NCI-H2029 treated with DMSO at 0.1 percent for 48 hours (cell line): ENCODE measurements at places on chromosomes 6 and 20.

GRCh38 chr20:35871259-35871771 lies 83.0 kb downstream of the SCAND1 start:
- no peak for DNase-seq

GRCh38 chr6:116447052-116447451 lies 14.1 kb upstream of the CALHM6 start:
- DNase-seq, result peak; percentile 95

DNA sequence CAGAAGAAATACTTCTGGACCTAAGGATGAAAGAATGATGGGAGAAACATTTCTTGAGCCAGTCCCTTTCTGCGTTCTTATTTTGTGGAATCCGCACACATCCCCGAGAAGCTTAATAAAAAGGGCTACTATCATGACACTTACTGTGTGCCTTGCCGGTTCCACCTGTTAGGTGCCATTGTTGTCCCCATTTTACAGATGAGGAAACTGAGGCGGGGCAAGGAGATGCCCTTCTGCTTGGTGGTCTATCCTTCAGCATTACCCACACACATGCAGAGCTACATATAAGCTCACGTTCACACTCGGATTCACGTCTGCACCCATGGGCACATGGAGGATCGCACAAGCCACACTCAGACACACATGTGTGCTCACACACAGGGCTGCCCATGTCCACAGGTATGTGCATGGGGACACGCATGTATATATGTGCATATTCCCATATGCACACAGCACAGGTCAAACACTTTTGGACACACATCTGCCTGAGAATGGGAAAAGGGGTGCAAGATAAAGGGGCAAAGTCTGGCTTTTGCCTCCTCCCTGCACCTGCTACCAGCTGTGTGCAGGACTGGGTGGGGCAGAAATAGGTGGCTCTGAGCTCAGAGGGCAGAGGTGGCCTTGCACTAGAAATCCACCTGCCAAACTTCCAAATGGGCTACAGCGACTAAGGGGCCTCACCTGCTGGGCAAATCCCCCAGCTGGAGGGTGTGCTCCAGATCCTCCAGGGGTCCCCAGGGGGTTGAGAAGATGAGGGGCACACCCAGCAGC lies 30.5 kb upstream of the ADA start:
- no peak for DNase-seq

GRCh38 chr6:609905-610304 lies 47.0 kb downstream of the HUS1B start:
- no peak for DNase-seq

DNA sequence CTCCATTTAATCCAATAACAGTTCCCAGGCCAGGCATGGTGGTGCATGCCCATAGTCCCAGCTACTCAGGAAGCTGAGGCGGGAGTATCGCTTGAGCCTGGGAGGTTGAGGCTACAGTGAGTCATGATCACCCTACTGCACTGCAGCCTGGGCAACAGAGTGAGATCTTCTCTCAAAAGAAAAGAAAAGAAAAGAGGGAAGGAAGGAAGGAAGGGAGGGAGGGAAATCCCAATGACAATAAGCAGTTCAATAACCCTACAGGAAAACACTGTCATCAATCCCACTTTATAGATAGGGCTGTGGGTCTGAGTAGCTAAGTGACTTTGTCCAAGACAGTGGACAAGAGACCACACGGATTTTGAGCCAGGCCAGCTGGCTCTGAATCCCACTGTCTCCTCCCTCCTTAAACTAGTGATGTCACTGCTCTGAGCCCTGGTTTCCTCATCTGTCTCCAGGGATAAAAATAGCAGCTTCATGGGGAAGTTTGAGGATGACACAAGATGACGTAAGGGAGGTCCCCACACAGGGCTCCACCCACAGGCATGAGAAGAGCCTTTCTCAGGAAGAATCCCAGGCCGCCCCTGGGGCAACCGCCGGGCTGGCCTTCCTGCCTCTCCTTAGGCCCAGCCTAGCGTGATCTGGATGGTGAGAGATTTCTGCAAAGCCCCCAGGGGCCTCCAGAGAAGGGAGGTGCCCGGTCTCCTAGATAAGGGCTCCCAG lies 7.2 kb upstream of the TRIB3 start:
- no peak for DNase-seq

GRCh38 chr6:166745801-166746668 lies 119.0 kb upstream of the RPS6KA2 start:
- DNase-seq, result no peak

DNA sequence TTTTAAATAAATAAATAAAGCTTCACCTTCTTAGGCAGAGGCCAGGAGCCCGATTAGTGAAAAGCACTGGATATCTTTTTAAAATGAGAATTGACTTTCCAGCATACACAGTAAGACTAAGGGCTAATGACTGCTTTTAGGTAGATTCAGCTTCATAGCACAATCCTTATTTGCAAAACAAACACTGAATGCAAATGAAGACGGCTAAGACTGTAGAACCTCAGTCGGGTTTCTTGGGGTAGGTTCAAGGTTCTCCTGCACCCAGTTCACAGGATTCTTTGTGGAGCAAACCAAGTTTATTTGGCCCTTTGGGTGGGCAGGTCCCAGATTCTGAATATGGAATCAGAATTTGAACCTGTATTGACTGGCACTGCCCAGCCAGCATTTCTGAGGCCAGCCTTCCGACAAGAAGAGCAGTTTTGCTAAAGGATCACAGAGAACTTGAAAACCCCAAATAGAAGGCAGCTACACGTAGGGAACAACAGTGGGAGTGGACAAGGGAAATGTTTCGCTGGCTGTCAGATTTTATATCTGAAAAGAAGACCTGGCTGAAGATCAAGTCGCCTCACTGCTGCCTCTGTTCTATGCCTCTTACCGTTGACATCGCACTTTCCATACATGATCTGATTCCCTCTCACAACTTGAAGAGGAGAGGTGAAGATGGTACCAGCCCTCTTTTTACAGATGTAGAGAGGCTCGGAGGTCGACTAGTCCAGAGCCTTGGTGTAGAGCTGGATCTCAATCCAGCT lies 8.2 kb downstream of the TRERF1 start:
- DNase-seq, result no peak

DNA sequence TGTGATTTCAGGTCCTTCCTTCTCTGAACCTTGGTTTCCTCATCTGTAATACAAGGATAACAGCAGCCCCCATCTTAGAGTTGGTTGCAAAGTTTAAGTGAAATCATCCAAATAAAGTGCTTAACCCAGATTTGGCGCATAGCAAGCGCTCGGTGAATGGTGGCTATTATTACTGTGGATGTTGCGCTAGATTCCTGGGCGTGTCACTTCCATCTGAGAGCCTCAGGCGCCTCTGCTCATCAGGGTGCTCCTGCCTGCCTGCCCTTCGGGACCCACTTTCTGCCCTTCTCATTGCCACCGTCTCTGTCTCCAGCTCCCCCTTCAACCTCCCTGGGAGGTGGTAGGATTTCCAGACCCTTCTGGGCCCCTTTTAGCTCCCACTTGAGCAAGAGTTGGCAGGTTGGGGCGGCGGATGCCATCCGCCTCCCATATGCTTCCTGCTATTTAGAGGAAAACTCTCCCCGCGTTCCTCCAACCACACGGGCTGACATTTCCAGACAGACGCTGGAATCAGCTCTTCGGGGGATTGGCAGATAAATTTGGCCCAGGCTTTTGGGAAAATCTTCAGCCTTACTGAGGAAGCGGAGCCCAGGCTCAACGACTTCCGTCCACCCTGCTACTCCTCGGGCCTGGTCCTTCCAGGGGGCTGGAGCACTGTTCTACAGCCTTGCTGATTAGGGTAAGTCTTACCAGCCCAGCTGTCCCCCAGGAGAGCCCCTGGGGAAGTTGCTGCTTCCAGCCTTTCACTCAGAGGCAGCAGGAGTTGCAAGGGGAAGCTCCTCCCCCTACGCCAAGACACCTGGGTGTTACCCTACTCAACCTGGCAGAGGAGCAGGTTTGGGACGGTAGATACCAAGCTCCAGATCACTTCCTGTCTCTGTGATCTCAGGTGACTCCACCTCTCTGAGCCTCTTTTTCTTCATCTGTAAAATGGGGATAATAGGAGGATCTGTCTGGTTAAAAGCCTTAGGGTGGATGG lies 71.5 kb downstream of the DLGAP4 start:
- DNase-seq, result no peak

- no peak for DNase-seq
Observed at GRCh38 chr20:17177341-17177740, 49.5 kb upstream of the PCSK2 start.

GRCh38 chr6:90068264-90068663 lies 174.0 kb downstream of the GJA10 start:
- DNase-seq, result no peak

DNA sequence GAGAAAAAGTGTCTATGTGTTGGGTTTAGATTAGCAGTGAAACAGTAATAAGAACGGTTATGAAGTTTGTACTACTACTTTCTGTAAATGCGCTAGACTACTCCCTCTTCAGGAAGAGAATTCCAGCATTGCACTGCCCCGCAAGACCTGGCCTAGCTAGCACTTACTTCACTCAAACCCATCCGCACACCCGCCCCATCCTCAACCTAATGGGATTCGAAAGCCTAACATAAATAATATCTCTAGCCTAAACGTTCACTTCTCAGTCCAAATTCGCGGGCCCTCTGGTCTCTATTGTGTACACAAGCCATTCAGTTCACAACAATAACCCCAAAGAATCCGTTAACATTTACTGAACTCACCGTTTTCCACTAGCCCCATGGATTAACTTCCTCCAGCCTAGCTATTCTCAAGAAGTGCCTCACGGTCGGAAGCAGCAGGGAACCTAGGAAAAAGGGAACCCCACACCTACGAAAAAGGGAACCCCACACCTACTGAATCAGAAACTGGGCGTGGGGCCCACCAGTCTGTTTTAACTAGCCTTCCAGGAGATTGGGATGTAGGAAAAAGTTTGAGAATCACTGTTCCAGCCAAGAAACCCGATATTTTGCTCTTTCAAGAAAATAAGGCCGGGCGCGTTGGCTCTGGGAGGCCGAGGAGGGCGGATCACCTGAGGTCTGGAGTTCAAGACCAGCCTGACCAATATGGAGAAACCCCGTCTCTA lies 45.4 kb upstream of the BTN3A2 start:
- DNase-seq, result no peak

DNA sequence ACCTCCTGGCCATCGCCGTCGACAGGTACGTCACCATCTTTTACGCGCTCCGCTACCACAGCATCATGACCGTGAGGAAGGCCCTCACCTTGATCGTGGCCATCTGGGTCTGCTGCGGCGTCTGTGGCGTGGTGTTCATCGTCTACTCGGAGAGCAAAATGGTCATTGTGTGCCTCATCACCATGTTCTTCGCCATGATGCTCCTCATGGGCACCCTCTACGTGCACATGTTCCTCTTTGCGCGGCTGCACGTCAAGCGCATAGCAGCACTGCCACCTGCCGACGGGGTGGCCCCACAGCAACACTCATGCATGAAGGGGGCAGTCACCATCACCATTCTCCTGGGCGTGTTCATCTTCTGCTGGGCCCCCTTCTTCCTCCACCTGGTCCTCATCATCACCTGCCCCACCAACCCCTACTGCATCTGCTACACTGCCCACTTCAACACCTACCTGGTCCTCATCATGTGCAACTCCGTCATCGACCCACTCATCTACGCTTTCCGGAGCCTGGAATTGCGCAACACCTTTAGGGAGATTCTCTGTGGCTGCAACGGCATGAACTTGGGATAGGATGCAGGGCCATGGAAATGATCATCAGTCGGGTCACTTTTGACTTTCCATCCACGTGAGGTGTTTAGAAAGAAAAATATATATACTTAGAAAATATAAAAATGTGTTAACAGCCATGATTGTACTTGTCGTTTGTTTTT lies 868 bp downstream of the MC3R start:
- no peak for DNase-seq

DNA sequence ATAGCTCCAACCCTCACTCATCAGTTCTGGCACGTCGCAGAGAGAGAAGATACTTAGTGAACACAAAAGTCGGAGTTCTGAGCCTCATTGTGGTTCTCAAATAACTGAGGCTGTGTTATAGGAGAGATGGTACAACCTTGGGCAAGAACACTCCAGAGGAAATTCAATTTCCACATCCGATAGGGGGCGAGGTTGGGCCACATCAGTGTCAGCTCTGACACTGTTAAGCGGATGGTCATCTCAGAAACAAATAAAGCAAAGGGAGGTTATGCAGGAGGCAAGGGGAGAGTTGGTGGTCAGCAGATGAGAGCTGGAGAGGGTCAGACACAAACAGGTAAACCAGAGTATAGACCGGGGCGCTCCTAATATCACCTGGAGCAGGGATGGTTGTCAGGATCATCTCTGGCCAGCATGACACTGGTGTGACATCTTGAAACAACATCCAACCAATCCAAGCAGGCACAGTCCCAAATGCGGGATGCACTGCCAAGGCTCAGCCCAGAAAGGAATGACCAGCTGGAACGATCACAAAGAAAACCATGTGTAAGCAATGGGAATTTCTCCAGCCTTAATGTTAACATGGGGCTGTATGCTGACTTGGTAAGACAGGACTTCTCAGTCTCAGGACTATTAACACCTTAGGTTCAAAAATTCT lies 331.8 kb downstream of the HACE1 start:
- no peak for DNase-seq

- DNase-seq, result no peak
Observed at GRCh38 chr6:27111743-27112142, 135.8 kb upstream of the PRSS16 start.

DNA sequence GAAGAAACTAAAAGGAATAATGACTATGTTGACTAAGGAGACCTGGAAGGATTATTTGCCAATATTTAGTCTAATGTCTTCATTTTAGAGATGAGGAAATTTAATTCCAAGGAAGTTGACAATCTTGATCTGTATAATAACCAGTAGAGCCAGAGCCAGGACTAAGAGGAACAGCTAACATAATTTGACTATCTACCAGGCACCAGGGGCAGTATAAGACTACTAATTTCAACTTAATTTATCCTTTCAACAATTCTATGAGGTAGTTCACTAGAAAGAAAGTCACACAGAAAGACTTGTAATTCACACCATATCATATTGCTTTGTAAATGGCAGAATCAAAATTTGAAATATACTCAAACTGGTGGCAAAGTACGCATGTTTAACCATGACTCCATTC lies 273.0 kb upstream of the STXBP5 start:
- DNase-seq, result no peak

GRCh38 chr6:34284563-34285447 lies 36.0 kb upstream of the SMIM29 start:
- DNase-seq, result no peak

DNA sequence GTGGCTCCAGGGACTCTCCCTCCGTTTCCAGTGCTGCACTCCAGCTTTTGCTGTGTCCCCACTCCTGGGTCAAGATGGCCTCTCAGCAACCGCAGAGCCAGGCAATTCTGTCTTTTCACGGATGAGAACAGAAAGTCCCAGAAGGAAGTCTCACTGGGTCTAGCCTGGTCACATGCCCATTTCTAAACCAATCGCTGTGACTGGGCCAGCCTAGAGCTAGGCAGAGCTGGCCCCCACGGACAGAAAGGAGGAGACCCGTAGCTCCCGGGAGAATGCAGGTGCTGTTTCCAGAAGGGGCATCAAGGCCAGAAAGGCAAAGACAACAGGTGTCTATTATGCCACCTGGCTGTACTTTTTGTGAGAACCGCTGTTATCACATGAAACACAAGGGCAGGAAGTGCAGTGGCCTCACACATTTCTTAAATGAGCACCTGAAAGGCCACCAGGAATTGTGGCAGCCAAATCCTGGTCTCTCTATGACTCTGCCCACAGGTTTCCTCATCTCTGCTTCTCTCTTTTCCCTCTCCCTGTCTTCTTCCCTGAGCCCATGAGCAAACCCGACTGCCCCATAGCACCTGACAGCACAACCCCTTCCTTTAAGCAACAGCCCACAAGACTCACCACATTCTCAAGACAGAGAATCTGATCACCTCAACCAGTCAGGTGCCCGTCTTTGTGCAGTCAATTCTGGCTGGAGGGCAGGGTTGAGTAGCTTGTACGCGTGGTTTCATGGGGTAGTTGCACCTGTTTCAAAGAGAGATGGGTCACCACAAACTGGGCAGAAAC lies 37.1 kb upstream of the B4GALT5 start:
- no peak for DNase-seq
